CD4-positive, alpha-beta T cell (primary cell): ENCODE measurements at places on chromosomes 1 and 21.

DNA sequence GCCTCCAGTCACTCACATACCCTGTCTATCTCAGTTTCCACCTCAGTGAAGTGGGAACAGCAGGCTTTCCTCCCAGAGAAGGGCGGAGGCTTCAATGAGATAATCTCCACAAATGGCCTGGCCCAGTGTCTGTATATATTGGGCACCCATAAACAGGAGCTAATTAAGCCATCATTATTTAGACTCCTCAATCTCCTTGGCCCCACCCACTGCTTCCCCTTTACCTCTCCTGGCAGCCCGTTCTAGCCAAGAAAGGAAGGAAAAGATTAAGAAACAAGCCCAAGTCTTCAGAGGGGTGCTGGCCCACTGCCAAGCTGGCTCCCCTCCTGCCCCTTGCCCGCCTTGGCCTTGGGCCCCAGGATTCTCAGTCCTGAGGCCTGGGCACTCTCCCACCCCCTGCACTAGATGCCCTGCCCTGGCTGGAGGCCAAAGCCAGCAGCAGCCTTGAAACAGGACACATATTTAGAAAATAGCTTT lies 15.9 kb upstream of the EPB41 start:
- no peak for DNase-seq

- no peak for DNase-seq
Measured at GRCh38 chr21:41378849-41379248, 17.0 kb downstream of the MX2 start.

DNA sequence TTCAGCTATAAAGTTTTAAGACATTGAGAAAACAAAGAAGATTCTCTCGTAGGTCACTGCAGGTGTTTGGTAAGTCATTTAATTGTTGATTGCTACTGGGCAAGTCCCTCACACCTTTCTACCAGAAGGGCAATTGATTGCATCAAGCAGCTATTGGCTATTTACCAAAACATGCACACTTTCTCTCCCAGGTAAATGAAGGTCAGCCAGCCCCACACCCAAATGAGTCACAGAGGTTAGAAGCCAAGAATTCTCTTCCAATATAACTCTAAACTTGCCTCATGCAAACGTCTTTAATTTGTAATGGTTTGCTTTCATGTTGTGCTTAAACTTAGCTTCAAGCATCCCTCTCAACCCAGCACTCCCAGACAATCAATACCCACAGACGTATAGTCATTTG lies 475.3 kb upstream of the ADGRL2 start:
- DNase-seq: no peak

- DNase-seq: no peak
Measured at GRCh38 chr1:48916130-48917069, 139.7 kb upstream of the BEND5 start.

- DNase-seq: no peak
Measured at GRCh38 chr1:155226910-155227260, 18.4 kb downstream of the MTX1 start.

GRCh38 chr1:72567521-72567920 lies 285.2 kb upstream of the NEGR1 start:
- DNase-seq: no peak

- no peak for DNase-seq
Measured at GRCh38 chr1:20665726-20666125, 4.6 kb upstream of the DDOST start.

GRCh38 chr1:17097787-17098186 lies 21.5 kb downstream of the PADI2 start:
- DNase-seq: no peak

DNA sequence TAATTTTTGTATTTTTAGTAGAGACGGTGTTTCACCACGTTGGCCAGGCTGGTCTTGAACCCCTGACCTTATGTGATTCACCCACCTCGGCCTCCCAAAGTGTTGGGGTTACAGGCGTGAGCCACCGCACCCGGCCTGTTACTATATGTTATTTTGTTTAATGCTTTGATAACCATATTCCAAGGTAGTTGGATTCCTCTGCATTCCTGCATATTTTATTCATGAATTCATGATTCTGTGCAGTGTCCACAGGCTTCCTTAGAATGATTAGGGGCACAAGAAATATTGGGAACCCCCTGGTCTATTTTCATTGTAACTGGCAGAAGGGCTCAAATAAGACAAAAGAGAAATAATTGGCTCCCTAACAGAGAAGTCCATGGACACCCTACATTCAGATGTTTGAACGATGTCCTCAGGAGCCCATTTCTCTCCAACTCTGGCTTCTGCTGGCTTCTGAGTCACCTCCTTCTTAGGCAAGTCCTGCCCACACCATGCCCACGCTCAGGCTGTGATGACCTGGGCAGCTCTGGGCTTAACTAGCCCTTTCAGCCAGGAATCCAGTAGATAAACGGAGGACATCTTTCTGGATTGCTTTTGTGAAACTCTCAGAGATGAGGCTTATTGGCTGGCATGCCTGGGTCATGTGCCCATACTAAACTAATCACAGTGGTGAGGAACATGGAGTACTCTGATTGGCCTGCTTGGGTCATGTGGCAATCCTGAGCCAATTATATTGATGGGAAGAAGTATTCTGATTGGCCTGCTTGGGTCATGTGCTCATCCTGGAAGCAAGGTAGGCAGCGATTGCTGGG lies 32.6 kb downstream of the TNFRSF8 start:
- no peak for DNase-seq

DNA sequence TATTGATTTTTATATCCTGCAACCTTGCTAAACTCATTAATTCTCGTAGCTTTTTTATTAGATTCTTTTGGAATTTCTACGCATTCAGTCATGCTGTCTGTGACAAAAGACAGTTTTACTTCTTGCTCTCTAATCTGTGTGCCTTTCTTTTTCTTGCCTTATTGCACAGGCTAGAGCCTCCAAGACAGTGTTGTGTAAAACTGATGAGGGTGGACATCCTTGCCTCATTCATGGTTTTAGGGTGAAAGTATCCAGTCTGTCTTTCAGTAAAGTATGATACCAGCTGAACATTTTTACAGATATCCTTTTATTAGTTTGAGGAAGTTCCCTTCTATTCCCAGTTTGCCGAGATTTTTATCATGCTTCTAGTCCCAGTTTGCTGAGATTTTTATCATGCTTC lies 133.8 kb downstream of the HS2ST1 start:
- no peak for DNase-seq

- no peak for DNase-seq
Measured at GRCh38 chr1:15944308-15945010, 31.4 kb downstream of the ZBTB17 start.
